Chondrocyte (in vitro differentiated cells): ENCODE measurements at places on chromosomes 1 and 21. TPM values are rescaled to one million over a fixed set of nuclear protein-coding genes. Genes with fewer than 3 reads are reported as not detected.

The AKR7A3 gene
- total RNA-seq, result 0.45 to 1.5 TPM (median 0.51 TPM) in 3 replicates

The TTC13 gene
- 24.9 to 36.5 TPM (median 27.1 TPM) in 3 replicates for total RNA-seq

The TESK2 gene
- 1.3 to 2.7 TPM (median 1.6 TPM) in 3 replicates for total RNA-seq

The CPLANE2 gene
- 8.5 to 12.3 TPM (median 12.0 TPM) in 3 replicates for total RNA-seq

The CCDC181 gene
- 0.80 to 1.2 TPM (median 0.90 TPM) in 3 replicates for total RNA-seq

The GJA9 gene
- total RNA-seq, result not detected in 3 replicates

The ARMH1 gene
- 1.3 to 2.1 TPM (median 1.7 TPM) in 3 replicates for total RNA-seq

The GNPAT gene
- total RNA-seq, result 37.6 to 43.2 TPM (median 37.9 TPM) in 3 replicates

The FCAMR gene
- not detected in 3 replicates for total RNA-seq

The IGFN1 gene
- 0.24 to 1.9 TPM (median 1.6 TPM) in 3 replicates for total RNA-seq

The CD84 gene
- not detected in 3 replicates for total RNA-seq

The TNFSF4 gene
- 0.54 to 1.1 TPM (median 0.77 TPM) in 3 replicates for total RNA-seq

The PTPRC gene
- total RNA-seq, result not detected in 3 replicates
